Vagina (tissue), 2 donors: ENCODE measurements at places on chromosomes 1 and 21. TPM values are rescaled to one million over a fixed set of nuclear protein-coding genes. Genes with fewer than 3 reads are reported as not detected.

GRCh38 chr1:215458562-215458961, 108.5 kb upstream of the KCTD3 start:
- no peak for DNase-seq

Gene TACSTD2
- 203 TPM for total RNA-seq

Gene CD5L
- not detected for total RNA-seq

DNA sequence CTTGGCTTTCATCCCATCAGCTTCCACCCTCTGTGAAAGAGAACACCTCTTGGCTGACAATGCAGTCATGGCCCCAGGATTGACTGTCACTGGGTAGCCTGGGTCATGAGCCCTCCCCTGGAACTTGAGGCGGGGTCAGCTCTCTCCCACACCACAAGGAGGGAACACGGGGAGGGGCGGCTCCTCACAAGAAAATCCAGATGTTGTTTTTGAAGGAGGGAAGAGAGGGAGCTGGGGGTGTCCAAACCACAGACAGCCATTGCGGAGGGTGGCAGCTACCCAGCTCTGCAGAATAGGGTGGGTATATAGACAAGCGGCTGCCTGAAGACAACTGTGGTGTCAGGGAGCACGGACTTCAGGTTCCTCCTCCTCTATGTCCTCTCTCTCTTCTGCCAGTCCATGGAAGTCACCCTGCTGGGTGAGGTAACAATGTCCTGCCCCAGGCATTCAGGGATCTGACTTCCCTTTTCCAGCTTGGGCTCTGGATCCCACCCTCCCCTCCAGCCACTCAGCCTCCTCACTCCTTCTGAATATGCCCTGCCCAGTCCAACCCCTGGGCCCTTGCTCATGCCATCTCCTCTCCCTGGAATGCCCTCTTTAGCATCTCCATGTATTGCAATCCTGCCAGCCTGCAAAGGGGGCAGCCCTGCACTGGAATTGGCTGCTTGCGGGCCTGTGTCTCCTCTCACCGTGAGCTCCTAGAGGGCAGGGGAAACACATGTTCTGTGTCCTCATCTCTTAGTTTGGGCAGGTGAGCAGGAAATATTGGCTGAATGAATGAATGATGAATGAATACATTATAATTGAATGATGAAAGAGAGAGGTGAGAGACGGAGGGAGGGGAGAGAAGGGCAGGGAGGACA, 60.9 kb upstream of the RUNX3 start:
- DNase-seq = no peak

DNA sequence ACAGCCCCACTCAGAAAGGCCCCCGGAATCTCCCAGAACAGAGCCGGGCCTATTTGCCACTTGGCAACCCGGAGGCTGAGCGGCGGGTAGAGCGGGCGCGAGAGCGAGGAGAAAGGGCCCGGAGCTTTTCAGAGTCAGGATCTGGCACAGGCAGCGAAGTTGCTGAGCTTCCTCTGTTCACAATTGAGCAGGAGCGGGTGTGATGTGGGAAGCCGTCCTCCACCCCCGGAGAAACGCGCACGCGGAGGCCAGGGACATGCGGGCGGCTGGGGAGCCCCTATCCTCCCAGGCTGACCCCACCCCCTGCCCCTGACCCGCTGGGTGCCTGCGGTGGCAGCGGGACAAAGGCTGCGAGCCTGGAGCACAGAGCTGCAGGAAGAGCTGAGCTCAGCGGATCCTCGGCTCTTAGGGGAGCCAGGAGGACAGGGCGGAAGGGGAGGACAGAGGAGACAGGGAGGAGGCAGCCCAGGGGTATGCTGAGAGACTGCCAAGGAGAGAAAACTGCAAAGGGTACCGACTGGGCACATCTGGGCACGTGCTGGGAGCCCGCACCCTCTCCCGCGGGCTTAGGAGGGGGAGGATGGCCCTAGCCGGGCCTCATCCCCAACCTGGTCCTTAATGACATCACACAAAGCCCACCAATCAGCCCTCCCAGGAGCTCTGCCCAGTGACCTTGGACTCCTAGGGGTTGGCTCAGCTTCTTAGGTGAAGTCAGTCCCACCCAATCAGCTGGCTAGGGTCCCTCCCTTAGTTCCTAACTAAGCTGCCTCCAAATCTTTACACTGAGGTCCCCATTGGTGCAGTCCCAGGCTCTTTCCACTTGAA, 9.3 kb downstream of the KIF21B start:
- no peak for DNase-seq

Gene ADORA1
- 5.2 TPM for total RNA-seq

DNA sequence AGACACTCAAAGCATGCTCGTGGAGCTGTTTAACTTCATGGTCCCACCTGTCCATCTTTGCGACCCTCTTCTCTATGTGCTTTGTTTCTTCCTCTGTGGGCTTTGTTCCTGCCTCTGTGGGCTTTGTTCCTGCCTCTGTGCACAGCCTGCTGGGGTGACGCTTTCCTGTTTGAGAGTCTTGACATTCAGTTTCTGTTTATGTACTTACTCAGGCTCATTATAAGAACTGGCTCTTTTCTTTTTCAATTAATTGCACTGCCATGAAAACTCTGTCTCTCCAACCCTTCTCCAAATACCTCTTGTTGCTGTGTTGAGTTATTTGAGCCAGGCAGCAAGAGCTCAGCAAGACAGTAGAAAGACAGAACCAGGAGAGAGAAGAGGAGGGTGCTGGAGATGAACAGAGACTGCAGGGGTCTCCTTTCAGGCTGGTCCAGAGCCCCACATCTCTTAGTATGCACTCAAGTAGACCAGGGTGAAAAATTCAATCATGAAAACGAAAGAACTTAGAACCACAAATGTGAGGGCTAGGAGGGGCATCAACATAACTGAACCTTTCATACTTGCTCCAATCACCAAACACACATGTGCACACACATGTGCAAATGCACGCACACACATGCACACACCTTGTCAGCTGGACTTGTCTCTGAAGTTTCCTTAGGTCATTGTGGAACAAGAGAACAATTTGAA, 88.3 kb upstream of the SGIP1 start:
- no peak for DNase-seq

- DNase-seq = no peak
These were observed 248.7 kb upstream of the DAB1 start for GRCh38 chr1:57672346-57673140.
